Karpas-422 (cell line): ENCODE measurements at places on chromosomes 1 and 21.

DNA sequence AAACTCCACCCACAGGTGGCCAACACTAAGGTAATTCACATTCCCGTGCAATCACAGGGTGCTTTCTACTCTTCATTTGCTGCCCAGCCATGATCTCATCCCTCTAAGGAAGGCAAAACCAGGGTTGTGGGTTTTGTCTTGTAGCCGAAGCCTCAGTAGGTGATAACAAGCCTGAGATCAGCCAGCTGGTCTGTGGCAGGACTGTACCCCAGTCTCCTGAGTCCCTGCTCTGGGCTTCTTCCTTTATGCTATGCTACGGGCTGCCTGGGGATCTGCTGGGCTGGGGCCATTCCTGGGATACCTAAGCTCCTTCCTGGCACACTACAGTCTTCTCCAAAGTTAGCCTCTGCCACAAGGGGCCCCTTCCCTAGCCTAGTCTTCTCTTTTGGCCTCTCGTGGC is 9.8 kb downstream of the PPFIA4 start:
- DNase-seq = no peak

GRCh38 chr1:61285371-61285885 is 203.1 kb downstream of the NFIA start:
- DNase-seq = no peak

- no peak for DNase-seq
Measured at GRCh38 chr1:92095874-92096273, 15.7 kb downstream of the BTBD8 start.

DNA sequence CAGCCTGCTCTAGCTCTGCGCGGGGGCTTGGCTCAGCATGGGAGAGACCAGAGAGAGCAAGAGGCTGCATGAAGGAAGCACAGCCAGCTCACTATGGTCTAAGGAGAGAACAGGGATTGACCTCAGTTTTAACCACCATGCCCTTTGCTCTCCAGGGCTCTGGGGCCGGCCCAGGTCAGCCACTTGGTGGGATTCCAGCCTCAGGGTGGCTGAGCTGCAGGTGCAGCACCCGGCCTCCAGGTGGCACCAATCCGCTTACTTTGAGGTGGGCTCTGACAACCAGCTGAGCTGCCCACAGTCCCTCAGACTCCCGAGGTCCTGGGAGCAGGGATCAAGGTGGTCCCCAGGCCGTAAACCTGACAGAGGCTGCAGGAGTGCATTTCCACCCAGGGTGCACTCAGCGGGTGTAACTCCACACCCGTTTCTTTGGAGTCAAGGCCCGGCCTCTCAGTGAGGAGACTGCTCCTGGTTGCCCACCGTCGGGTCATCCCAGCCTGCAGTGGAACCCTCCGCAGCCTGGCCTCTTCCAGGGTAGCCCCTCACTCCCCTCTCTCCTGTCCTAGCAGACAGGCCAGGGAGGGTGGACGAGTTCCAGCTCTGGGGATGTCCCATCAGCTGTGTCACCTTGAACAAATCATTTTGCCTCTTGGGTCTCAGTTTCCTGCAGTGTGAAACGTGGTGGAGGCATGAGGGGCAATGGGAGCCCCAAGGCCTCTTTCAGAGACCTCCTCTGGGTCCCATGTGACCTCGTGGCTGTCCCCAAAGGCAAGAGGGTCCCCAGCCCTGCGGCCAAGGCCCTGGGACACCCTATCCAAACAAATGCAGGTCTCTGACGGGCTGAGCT is 607 bp upstream of the LGR6 start:
- peak; percentile 82 for DNase-seq

- DNase-seq = no peak
Measured at GRCh38 chr1:225888898-225889601, at the start of gene LEFTY1. LEFTY1 (minus strand) TSS chr1:225889146; CDS start chr1:225889066, 80 bp downstream.

DNA sequence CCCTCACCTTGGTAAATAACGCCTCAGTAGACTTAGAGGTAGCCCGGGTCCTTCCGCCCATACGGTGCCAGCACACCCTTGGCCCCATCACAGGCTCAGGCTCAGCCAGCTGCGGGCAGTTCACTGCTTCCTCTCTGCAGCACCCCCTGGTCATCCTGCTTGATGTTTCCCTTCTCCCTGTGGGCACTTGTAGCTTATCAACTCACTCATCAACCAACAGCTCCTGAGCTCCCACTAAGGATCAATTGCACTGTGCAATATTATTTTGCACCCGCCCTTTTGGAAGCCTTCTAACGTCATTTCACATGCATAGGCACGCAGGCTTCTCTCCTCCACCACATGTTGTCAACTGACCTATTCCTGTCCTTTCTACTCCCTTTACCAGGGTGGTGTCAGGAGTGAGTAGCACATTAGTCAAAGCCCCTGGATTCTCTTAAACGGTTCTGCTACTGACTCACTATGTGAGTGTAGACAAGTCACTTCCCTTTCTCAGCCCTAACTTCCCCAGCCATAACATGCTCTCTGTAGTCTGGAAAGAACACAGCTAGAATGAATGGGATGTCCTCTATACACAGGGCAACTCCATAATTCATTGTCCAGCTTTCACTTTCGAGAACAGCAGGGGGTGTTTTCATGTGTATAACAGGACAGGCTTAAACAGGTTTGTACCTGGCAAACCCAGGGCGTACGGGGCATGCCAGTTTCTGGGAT is 47.1 kb upstream of the IRF2BP2 start:
- DNase-seq = no peak

- DNase-seq = peak; percentile 60
Measured at GRCh38 chr21:37166733-37167132, 93.7 kb downstream of the TTC3 start.

- no peak for DNase-seq
Measured at GRCh38 chr1:183346276-183346732, 71.9 kb downstream of the NMNAT2 start.

- DNase-seq = peak; percentile 85
Measured at GRCh38 chr1:210328746-210329503, at the start of gene HHAT. HHAT (plus strand) TSS chr1:210328902; CDS start chr1:210348976, 20,074 bp downstream.

DNA sequence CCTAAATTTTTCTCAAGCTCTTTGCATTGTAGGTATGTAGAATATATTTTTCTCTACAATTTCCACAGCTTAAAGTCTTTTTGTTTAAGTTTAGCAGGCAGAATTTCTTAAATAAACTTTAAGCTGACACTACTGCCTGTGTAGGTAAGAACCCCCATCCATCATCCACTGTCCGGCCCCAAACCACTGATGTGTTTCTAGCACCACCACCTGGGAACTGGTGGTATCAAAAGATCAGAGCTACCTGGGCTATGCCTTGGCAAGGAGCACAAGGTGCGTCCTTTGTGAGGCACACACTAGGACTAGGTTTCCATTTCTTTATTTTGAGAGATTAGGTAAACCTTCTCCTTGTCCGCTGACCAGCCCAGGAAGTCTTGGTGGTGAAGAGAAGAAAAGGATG is 10.5 kb upstream of the LELP1 start:
- peak; percentile 72 for DNase-seq

- no peak for DNase-seq
Measured at GRCh38 chr1:160243767-160244166, 18.6 kb downstream of the DCAF8 start.

GRCh38 chr1:50878434-50878833 is 81.6 kb downstream of the FAF1 start:
- no peak for DNase-seq

DNA sequence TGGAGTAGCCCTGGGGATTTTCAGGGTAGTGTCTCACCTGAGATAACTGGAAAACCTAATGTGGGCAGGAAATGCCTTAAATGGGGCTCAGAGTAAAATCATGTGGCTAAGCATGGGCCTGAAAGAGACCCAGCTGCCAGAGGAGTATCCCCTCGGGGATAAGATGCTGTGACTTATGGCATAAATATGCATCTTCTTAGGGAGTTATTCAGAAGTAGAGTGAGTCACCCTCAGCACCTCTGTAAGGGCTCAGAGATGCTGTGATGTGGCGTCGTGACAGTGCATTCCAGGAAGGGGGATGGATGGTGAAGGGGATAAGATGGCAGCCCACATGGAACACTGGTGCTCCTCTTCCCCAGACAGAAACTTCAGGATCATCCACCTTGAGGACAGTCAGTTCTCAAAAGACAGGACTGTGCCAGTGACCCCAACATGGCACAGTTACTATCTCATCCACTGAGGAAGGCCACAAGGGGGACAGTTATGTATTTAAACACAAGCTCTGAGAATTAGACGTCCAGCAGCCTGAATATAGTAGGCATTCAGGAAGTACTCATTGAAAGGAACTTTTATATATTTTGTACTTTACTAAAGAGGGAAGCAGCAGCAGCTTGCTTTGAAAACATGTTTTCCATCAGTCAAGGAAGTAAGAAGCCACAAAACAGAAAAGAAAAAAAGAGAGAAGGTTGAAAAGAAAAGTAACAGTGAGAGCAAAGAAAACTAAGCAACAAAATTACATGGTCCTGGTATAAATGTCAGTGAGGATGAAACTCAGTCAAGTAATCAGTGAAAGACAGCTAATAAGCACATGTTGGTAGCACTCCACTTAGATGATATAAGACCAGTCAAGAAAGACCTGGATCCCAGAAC is 8.3 kb downstream of the IL24 start:
- DNase-seq = peak; percentile 72

GRCh38 chr1:68010090-68010489 is 40.3 kb downstream of the DIRAS3 start:
- DNase-seq = peak; percentile 63

DNA sequence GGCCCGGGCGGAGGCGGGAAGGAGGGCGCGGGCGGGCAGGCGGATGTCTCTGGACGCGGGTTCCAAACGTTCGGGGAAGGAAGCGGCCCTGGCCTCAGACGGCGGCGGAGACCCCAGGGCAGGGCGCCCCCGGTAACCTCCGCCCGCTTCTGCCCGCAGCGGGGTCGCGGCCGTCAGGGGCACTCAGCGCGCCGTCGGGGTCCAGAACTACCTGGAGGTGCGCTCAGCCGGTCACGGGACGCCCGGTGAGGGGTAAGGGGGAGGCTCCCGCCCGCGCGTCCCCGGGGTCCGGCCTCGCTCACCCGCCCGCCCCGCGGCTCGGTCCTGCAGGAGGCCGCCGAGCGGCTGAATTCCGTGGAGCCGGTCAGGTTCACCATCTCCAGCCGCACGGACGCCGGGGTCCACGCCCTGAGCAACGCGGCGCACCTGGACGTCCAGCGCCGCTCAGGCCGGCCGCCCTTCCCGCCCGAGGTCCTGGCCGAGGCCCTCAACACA is 406 bp downstream of the PUSL1 start:
- DNase-seq = no peak

- peak; percentile 86 for DNase-seq
Measured at GRCh38 chr1:14253676-14254075, 344.8 kb upstream of the KAZN start.

DNA sequence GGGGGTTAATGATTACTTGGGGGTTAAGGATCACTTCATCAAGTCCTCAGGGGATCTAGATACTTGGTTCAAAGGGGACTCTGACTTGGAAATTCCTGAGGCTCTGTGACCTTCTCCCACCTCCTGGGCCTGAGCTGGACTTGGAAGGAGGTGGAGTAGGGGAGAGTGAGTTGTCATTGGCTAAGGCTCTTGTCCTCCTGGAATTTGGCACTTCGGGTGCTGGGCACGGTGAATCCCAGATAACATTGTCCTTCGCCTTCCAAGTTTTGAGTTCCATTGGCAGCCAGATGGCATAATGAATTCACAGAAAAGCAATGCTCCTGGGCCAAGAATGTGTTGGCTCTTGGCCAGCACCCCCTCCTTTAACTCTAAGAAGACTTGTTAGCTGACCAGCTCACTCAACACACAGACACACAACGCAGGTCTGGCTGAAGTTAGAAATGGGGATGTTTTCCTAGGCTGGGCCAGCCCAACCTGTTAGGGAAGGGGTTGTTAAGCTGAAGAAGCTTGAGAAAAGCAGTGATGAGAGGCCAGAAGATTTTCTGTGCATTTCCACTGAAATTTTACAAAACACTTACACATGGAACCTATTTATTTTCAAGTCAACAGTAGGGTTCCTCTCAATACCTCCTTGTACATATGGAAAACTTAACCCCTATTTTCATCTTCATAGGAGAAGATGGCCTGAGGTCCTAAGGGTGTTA is 29.7 kb downstream of the SLC26A9 start:
- DNase-seq = peak; percentile 22

DNA sequence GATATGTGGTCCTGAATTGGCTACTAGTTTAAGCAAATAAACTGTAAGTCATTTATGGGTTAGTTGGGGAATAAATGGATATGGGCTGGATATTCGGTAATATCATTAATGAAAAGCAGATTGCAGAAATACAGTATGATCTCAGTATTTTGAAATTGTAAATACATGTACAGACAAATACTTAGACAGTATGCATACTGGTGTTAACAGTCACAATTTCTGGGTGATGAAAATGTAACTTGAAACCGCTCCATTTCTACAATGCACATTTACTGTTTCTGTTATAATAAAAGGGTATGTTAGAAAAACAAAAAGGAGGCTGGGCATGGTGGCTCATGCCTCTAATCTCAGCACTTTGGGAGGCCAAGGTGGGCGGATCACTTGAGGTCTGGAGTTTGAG is 28.0 kb downstream of the BLZF1 start:
- no peak for DNase-seq

- peak; percentile 26 for DNase-seq
Measured at GRCh38 chr1:15417059-15417934, 7.6 kb downstream of the EFHD2 start.

DNA sequence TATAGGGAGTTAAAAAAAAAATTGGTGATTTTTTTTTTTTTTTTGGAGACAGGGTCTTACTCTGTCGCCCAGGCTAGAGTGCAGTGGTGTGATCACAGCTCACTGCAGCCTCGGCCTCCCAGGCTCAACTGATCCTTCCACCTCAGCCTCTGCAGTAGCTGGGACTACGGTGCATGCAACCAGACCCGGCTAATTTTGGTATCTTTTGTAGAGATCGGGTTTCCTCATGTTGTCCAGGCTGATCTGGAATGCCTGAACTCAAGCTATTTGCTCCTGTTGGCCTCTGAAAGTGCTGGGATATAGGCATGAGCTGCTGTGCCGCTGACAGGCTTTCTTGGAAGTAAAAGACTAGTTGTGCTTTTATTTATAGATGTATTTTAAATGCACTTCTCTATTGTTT is 3.0 kb downstream of the CDC42 start:
- no peak for DNase-seq

- DNase-seq = no peak
Measured at GRCh38 chr1:156747742-156748669, 3.5 kb downstream of the HDGF start.

- no peak for DNase-seq
Measured at GRCh38 chr1:57278558-57278957, 145.3 kb downstream of the DAB1 start.

- no peak for DNase-seq
Measured at GRCh38 chr1:201593200-201593921, 54.4 kb downstream of the NAV1 start.

- no peak for DNase-seq
Measured at GRCh38 chr1:148355976-148356375, 127.1 kb downstream of the PPIAL4G start.

GRCh38 chr1:197140121-197140520 is 6.3 kb downstream of the ASPM start:
- DNase-seq = no peak

- no peak for DNase-seq
Measured at GRCh38 chr1:44640200-44640853, 34.0 kb downstream of the TMEM53 start.

DNA sequence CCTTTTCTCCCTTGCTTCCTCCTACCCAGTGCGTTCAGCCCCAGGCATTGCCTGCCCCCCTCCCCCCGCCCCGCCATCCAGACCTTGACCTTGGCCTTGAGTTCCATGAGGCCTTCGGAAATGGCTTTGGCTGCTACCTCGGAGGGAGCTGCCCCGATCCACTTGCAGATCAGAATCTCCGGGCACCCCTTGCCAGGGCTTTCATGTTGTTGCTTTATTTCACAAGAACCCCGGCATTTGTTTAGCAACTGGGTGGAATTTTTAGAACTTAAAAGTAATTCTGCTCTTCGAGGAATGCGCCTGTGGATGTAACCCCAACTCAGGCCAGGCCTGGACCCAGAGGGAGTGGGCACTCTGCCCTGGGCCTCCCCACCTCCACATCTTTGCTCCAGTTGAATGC is 154.1 kb upstream of the TMEM51 start:
- no peak for DNase-seq
